Activated naive CD8-positive, alpha-beta T cell treated with anti-CD3 and anti-CD28 coated beads for 36 hours (primary cell): ENCODE measurements at places on chromosomes 16 and 17.

- no peak for DNase-seq
These were observed 11.5 kb upstream of the RIPOR1 start for GRCh38 chr16:67517155-67517445.

GRCh38 chr16:50301626-50302471 lies 35.5 kb downstream of the ADCY7 start:
- DNase-seq, result no peak

GRCh38 chr16:83721676-83722075 lies 86.1 kb upstream of the HSBP1 start:
- DNase-seq, result no peak

- no peak for DNase-seq
These were observed 398.7 kb upstream of the C16orf82 start for GRCh38 chr16:26668026-26668425.

DNA sequence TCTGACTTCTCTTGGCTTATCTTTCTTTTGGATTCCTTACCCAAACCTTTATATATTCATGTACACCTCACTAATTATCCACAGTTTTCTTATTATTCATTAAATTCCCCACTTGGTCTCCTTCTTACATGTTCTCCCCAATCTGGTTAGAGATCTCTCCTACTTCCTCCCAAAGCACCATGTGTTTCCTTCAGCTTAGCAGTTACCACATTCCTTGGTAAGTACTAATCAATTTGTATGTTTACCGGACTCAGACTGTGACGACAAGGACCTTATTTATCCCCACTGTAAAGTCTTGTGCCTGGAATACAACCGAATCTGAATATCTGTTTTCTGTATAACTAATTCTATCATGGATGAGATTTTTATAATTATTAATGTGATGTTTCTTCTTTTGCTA lies 389.5 kb downstream of the KCNJ2 start:
- DNase-seq, result no peak

DNA sequence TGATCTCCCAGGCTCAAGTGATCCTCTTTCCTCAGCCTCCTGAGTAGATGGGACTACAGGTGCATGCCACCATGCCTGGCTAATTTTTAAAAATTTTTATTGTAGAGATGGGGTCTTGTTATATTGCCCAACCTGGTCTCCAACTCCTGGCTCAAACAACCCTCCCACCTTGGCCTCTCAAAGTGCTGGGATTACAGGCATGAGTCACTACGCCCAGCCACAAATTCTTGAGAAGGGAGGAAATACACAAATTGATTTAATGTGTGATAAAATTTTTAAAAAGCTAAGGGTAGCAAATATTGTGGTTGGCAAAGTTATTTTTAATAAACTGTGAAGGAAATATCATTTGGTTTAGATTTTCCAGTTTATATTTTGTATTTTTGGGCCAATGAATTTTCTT lies 9.6 kb downstream of the ITGAD start:
- DNase-seq, result no peak

DNA sequence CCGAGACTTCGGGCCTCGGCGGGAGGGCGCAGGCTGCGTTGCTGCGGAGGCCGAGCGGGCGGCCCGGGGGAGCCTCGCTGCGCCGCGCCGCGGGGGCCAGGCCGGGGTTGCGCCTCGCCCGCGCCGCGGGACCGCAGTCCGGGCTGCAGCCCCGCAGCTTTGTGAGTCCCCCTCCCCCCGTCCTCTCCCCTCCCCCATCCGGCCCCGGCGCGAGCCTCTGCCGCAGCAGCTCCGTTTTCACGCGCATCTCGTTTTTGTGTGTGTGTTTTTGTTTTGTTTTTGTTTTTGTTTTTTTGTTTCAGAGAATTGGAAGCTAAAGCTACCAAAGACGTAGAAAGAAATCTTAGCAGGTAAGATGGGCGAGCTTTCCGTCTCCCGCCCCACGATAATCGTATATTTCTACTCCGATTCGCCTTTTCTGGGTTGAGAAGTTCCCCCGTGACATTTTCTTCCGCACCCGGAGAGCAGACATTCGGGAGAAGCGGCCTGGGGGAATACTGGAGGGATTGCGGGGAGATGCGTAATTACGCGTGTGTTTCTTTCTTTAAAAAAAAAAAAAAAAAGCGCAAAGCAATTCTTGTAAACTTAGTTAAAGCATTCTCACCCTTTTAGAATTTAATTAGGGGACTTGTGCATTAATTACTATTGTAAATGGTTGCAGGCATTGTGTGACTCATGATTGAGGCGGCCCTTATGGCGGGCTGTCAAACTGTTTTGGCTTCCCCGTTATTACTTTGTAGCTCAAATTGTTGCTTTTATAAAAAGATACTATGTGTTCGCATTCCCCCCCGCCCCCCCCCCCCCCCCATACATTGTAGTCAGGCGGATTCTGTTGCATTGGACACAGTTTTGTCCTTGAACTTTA lies 732 bp downstream of the TNRC6A start:
- peak; percentile 18 for DNase-seq

- no peak for DNase-seq
These were observed 63.7 kb upstream of the ABCC11 start for GRCh38 chr16:48310908-48311641.

GRCh38 chr16:22373662-22374310 lies 633 bp downstream of the CDR2 start:
- peak; percentile 51 for DNase-seq

DNA sequence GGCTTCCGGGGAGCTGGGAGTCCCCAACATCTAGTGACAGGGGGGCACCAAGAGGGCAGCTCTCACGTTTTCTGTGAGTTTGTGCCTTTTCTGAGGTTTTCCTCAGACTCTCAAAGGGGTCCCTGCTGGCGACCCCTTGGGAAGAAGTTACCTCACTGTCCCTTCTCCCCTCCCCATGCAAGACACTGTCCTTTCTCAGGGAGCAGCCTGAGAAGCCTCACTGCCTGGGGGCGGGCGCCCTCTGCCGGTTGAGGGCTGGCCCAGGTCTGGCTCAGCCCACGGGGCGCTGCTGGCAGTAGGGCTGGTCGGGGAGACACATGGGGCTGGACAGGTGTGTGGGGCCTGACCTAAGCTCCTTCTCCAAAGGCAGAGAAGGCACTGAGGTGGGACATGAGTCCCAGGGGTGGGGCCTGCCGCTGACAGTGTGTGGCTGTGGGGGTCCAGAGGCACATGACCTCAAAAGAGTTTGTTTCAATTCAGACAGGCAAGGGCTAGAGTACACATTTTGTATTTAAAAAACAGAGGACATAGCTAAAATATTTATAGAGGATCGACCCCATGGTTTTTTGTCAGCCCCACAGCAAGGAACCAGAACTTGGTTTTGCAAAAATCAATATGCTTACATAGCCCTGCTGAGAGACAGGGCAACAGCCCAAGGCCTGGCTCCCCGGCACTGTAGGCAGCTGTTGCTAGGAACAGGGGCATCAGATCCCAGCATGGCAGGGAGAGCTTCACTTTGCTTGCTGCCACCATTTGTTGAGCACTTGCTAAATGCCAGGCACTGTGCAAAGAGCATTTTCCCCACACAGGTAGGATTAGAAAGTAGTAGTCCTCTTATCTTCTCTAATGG lies 18.5 kb upstream of the ALDH3A1 start:
- DNase-seq, result peak; percentile 79

DNA sequence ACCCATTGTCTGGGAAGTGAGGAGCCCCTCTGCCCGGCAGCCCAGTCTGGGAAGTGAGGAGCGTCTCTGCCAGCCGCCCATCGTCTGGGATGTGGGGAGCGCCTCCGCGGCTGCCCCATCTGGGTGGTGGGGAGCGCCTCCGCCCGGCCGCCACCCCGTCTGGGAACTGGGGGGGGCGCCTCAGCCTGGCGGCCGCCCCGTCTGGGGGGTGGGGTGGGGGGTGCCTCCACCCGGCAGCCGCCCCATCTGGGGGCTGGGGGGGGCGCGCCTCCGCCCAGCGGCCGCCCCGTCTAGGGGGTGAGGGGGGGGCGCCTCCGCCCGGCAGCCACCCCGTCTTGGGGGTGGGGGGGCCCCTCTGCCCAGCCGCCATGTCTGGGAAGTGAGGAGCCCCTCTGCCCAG lies 78.4 kb downstream of the RPGRIP1L start:
- no peak for DNase-seq

DNA sequence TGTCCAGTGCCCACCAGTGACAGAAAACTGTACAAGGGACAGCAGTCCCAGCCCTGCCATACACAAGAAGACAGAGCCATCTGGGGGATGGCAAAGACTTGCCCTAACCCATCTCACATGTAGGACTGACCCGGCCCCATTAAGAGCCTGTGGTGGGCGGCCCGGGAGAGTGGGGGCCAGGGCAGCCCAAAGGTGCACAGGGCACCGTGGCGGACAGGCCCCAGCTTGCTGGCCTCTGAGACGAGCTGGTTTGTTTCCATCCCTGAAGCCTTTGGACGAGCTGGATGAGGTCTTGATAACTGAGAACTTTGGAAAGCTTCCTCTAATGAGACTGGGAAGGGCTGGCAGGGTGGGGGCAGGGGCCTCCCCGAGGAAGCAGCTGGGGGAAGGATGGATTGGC lies 11.0 kb upstream of the RCVRN start:
- DNase-seq, result no peak

GRCh38 chr17:62597920-62598319 lies 29.6 kb upstream of the MRC2 start:
- no peak for DNase-seq

DNA sequence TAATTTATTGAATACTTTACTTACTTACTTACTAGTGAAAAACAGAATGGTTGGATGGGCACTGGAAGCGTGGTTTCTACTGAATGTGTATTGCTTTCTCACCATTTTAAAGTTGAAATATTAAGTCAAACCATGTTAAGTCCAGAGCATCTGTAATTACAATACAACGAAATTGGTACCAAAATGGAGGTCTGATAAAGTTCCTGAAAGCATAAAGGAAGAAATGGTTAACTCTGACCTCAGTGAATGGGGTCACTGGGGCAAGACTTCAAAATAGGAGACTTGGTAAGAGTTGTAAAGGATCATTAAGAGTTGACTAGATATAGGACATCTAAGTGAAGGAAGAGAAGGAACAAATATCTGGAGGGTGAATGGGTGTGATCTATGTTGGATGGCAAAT lies 237.1 kb downstream of the MAF start:
- no peak for DNase-seq

- DNase-seq, result no peak
These were observed 515 bp downstream of the SUMO2 start for GRCh38 chr17:75182319-75182568.

DNA sequence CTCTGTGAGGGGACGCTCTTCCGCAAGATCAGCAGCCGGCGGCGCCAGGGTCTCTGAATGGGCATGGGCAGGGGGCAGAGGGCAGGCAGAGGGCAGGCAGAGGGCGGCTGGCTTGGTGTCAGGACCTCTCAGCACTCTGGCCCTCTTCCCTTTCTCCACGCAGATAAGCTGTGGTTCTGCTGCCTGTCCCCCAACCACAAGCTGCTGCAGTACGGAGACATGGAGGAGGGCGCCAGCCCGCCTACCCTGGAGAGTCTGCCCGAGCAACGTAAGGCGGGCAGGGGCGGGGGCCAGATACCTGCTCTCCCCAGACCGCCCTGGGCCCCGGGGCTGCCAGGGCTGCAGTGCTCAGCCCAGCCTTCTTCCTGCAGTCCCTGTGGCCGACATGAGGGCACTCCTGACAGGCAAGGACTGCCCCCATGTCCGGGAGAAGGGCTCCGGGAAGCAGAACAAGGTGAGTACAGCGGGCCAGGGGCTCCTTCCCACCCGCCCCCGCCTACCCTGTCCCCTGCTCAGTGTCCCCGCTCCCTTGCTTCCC lies 4.1 kb downstream of the ELMO3 start:
- no peak for DNase-seq

- DNase-seq, result no peak
These were observed 168.9 kb downstream of the SHISA9 start for GRCh38 chr16:13070268-13070667.

DNA sequence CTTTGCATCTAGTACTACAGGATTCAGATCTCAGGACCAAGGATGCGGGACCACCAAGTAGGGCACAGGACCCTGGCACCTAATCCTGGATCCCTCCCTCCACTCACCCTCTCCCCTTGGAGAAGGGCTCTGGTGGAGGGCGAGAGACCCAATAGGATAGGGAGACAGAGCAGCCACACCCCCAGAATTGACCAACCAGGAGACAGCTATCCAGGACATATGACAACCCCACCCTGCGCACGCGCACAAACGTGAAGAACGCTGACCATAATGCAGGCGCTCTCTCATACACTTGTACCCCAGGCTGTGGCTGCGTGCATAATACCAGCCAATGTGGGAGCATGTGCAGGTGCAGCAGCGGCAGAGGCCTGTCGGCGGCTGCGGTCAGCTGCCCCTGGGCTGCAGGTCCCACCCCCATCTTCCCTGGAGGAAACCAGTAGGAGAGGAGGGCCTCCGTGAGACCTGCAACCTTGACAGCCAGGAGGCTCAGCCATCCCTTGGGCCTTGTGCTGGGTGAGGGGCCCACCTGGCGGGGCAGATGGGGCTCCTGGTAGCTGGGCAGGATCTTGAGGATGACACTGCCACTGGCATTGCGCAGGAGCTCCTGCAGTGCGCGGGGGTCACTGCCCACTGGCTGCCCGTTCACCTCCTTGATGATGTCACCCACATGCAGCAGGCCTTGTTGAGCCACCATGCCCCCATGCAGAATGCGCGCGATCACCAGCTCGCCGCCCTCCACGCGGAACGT lies 25.4 kb downstream of the MPP2 start:
- DNase-seq, result no peak

GRCh38 chr16:30407804-30408534 lies 563 bp downstream of the ZNF771 start:
- no peak for DNase-seq

GRCh38 chr17:83180264-83180995 lies 101.0 kb downstream of the METRNL start:
- DNase-seq, result no peak

DNA sequence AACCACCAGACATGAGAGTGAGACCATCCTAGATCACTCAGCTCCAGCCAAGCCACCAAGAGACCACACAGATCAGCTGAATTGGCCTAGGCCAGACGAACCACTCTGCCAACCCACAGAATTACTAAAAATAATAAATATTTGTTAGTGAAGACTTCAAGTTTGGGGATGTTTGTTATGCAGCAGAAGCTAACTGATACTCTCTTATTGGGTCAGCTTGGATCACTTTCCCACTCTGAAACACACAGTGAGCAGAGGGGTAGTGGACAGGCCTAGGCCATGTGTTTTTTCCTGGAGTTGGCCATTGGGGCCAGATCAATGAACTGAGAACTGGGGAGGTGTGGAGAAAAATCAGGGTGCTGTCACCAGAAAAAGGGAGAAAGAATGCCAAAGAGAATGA lies 15.6 kb upstream of the ITPRIPL2 start:
- DNase-seq, result no peak
